ENCODE measurements at places on chromosomes 3 and 15.

DNA sequence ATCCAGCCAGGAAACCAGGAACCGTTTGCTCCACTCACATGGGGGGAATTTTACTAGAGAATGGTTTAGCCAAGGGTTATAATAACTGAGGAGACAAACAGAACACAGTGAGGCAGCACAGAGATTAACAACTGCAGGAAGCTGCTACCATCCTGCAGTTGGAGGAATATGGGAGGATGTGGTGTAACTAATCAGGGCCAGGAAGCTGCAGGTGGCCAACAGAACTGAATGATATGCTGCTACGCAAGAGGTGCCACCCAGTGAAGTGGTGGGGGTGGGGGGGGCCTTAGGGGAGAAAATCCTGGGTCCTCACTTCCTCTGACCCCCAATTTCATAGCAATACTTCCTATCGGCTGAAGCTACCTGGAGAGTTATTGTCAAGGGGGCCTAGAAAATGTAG is 306.4 kb upstream of the STT3B start:
- DNase-seq: no peak

DNA sequence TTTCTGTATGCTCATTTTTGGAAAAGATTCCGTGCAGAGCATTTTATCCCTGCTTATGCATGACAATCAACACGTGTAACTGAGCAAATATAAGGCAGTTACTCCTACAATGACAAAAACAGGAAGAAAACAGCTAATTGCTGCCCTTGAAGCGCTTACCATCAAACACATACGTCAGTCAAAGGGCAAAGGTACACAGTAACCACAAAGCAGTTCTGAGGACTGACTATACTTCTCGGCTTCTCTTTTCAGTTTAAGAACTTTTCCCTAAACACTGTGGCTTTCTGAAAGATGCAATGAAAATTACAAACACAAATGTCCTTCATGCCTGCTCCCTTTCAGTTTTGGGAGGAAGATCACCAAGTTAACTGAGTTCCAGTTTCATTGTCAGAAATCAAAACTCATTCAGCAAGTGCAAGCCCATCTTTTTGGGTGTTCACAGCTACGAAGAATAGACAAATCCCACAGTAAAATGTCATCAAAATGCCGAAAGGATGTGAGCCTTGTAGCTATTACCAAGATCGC is 602.8 kb downstream of the FOXP1 start:
- DNase-seq: no peak

DNA sequence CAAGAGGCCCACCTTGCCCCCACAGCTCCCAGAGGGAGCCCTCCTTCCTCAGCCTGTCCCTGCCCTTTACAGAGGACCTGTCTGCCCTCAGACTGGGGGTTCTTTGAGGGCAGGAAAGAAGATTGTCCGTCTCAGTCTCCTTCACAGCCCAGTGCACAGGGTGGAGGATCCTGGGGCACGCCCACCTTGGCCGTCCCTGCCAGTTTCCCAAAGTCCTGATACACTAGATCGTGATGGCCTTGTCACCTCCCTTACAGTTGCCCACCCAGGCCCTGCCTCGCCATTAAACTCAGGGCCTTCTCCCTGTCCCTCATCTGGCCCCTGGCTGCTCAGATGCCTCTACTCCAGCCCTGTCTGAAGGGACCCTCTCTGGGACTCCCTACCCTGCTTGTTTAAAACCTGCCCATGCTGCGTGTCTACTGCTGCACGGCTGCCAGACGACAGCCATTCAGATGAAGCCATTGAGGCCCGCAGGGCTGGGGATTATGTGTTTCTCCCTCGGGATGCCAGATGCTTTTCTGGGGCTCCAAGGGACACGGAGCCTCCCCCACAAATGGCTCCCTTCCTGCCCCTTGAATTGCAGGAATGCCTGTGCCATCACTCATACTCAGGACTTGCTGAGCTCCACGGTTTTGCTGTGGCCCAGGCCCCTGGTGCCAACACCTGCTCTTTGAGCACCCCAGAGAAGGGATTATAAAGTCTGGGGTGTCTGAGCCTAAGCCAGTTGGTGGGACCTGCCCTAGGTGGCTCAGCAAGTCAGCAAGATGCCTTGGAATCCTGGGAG is 27.8 kb downstream of the ACSBG1 start:
- no peak for DNase-seq

- no peak for DNase-seq
Observed at GRCh38 chr15:29896062-29896461, 73.8 kb upstream of the TJP1 start.

- DNase-seq: no peak
Observed at GRCh38 chr3:182812123-182812522, 18.8 kb downstream of the ATP11B start.

DNA sequence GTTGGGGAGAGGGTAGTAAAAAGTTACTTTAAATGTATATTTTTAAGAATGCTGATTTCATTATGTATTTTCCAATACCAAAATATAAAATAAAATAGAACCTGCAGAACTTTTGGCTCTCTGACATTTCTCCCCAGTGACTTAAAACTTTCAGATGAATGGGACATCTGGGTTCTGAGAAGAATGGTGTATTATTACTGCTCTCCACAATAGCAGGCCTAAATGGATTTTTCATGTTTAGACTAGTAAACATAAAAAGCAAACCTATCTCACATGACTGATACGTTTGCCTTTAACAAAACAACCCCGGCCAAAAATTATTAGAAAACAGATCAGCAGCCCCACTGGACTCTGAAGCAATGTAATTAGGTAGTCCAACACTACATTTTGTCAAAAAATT is 73.8 kb downstream of the FHIT start:
- DNase-seq: no peak

GRCh38 chr3:48466386-48467109 is 20.0 kb downstream of the ATRIP start:
- DNase-seq: no peak

DNA sequence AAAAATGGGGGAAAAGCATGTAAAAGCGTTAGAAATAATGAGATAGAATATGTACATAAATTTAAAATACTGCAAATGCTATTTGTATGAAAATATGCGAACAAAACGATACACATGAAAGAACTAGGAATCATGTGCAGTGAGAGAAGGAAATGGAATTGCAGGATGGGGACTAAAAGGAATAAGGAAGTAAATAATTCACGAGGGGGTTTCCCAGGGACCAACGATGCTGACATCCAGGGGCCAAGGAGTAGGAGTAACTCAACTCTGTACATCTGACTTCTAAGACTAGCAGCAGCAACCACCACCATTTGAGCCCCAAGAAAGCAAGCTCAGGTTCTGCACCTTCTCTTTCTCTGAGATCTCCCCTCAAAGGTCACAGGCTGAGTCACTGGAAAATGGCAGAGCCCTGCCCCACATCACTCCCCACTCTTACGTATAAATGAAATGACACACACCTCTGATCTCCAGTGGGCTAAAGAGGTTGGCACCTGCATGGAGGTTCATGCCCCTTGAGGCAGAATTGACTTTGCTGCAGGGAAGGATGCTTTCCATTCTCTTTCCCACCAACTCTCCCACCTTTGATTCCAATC is 100.0 kb upstream of the DLG1 start:
- DNase-seq: no peak

GRCh38 chr3:107630779-107631178 is 108.0 kb downstream of the BBX start:
- no peak for DNase-seq

DNA sequence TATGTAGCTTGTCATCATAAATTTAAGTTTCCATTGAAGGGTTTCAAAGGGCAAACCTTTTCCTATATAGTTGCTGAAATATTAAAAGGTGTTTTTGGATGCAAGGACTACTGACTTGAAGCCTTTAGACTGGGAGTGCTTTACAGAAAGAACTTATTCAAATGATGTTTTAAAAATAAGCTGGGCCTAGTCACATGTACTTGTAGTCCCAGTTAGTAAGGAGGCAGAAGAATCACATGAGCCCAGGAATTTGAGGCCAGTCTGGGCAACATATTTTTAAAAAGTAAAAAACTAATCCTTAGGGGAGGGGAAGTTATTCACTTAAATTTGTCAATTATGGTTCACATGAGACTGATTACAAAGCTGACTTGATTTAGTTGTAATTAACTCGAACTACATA is 65.0 kb downstream of the SMARCC1 start:
- no peak for DNase-seq

DNA sequence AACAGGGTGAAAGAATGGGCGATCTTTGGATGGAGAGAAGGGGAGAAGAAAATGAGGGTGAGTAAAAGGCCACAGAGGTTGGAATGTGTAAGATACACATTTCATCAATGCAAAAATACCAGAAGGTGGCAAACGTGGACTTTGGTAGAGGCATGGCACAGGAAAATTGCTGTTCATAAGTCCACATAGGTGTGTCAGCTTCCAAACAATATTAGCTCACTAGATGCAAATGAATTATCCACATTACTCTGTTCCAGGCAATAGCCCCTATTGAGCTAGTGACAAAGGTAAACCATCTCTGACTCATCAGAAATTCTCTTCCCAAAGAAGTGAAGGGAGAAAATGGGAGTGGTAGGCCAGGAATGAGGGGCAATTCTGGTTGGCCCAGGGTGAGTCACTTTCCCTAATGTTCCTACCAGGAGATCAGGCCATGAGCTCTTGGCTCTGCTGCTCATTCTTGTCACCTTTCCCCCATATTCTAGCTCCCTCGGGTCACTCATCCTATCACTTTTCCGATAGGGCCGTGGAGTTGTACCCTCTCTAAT is 19.9 kb downstream of the ACKR2 start:
- no peak for DNase-seq

DNA sequence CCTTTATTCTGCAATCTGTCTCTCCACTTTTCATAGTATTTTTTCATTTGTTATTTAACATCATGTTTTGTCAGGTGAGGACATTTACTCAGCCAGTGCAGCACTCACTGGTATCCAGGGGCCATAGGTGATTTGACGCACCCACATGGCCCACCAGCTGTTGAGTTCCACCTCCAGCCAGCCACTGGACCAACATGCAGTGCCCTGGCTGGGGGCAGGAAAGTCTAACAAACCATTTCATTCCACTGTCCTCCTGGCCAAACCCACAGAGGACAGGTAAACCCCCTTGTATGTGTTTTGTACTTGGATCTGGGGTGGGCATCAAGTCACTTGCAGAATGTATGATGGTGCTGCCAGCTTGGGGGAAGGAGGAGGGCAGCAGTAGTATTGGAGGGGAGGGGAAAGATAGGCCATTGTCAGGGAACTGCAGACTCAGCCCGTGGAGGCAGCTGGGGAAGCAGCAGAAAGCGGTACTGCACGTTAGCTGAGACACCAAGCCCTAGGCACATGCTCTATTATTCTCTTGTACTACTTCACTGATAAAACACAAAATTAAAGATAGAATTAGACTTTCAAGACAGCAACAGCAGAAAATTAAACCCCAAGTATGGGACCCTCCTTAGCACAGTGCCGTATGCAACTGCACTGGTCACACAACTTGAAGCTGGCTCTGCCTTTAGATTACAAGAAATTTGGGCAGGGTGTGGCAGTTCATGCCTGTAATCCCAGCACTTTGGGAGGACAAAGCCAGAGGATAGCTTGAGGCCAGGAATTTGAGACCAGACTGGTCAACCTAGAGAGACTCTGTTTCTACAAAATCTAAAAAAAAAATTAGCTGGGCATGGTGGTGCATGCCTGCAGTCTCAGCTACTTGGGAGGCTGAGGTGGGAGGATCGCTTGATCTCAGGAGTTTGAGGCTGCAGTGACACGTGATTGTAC is 15.4 kb upstream of the RPL24 start:
- DNase-seq: no peak

DNA sequence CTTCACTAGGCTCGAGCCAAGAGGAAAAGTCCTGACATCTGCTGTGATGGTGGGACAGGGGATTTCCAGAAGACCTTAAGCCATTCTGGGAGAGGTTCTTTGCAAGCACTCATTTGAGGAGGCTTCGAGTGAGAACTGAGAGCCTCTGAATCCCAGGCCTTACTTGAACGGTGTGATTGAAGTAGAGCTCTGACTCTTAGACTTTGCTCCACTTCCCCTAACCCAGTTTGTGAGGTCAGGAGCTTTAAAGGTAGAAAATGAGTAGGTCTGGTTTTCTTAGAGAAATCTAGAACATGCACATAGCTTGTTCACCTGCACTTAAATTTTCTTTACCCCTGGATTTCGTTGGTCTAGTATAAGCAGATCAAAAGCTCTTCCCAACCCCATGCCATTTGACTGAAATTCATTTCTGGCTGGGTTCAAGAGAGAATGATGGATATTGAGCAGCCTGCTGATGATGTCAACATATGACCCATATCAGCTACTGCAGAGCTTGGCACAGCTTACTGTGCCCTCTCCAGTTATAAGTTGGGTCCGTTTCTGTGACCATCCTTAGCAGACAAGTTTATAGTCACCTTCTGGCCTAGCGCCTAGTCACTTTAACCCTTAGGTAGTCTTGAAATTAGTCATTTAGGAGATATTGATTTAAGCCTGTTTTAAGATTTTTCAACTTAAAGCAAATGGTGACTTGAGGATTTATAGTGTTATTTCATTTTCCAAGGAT is 229.2 kb upstream of the CHRM5 start:
- no peak for DNase-seq

GRCh38 chr3:101665851-101666250 is 11.1 kb downstream of the ZBTB11 start:
- DNase-seq: no peak

DNA sequence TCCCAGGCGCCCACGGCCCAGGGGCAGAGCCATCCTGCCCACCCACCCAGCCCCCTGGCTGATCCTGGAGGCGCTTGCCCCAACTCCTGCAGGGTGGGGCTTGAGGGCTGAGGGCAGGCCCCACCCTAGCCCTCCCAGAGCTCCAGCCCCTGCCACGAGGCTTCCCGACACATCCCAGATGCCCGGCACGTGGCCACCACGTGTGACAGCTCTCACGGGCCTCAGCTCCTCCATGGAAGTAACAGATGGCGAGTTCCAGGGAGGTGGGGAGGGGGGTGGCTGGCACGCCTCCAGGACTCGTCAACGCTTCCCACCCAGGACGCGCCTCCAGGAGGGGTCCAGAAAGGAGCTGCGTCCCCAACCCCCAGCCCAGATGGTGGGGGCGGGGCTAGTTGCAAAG is 29.1 kb downstream of the PLXND1 start:
- no peak for DNase-seq

- no peak for DNase-seq
Observed at GRCh38 chr3:143654906-143655305, 193.4 kb downstream of the SLC9A9 start.

GRCh38 chr3:18717598-18717997 is 292.5 kb upstream of the SATB1 start:
- no peak for DNase-seq

Data from neural crest cell (in vitro differentiated cells).